Right cardiac atrium (tissue), 5 donors: ENCODE measurements at places on chromosomes 12 and 14. TPM values are rescaled to one million over a fixed set of nuclear protein-coding genes. Genes with fewer than 3 reads are reported as not detected.

Gene TOMM20L
- total RNA-seq, result not detected

Gene PLCZ1
- total RNA-seq, result 0.97 TPM

Gene LRRK2
- total RNA-seq, result 11.3 TPM

Gene CIDEB
- total RNA-seq, result 5.8 TPM

Gene ZFYVE21
- 61.0 TPM for total RNA-seq

Gene ABCD2
- 9.4 TPM for total RNA-seq

Gene GPR68
- 0.81 TPM for total RNA-seq

Gene KRT75
- not detected for total RNA-seq

Gene POP5
- 31.4 TPM for total RNA-seq

Gene RARG
- total RNA-seq, result 25.1 TPM

Gene TTC7B
- 88.7 TPM for total RNA-seq

Gene LRP1-AS
- total RNA-seq, result not detected

Gene MYF6
- not detected for total RNA-seq

Gene CD69
- total RNA-seq, result 1.3 TPM

Gene APOF
- total RNA-seq, result not detected

Gene CLEC4D
- not detected for total RNA-seq

Gene NPFF
- total RNA-seq, result not detected

Gene FZD10
- 0.28 TPM for total RNA-seq

DNA sequence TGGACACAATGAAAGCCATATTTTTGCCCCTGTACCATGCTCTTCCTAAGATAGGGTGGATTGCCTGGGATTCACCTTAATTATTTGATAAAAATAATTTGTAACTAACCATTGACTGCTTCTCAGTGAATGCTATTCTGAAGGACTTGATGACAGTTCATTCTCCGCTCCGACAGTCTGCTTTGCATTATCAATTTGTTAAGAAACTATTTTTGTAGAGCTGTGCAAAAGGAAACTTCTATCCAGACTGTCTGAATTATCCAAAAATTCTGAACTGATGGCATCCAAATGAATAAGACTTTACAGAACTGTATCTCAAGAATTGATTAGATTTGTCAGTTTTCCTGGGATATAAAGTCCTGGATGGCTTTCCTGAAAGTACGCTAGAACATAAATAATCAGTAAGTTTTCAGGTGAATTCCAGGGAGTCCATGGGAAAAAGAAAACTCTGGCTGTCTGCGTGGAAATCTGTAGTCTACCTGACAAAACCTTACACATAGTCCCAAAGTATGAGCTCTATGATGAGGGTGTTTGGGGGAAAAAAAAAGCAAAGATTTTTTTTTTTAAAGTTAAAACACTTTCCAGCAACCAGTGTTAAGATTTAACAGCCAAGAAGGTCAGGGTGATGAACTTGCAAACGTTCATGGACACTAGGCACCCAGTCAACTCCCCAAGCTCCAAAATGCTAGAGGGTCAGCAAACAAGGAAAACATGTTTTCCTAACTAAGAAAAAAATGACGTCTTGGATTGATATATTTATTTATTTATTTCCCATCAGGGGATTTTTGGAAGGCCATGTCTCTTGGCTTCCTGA, 291.1 kb upstream of the TBX3 start:
- DNase-seq, result peak; percentile 50

DNA sequence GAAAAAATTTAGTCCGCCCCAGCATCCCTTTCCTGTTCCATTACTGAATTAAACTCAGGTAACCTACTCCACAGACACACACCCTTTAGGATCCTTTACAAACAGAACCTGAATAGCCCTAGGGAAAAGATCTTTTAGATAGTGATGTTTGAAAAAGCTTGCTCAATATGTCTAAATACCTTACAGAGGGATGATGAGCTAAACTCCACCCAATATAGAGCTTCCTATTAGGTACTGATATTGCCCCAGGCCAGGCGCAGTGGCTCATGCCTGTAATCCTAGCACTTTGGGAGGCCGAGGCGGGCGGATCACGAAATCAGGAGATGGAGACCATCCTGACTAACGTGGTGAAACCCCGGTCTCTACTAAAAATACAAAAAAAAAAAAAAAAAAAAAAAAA, 50.1 kb downstream of the FERMT2 start:
- no peak for DNase-seq

DNA sequence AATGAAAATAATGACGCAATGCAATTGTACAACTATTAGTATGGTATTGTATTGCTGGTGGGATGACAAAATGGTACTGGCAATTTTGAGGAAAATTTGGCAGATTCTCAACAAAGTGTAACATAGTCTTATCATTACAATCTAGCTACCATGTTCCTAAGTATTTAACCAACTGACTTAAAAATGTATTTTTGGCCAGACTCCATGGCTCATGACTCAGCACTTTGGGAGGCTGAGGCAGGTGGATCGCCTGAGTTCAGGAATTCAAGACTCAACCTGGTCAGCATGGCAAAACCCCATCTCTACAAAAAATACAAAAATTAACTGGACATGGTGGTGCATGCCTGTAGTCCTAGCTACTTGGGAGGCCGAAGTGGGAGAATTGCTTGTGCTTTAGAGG, 1409.5 kb downstream of the AACS start:
- DNase-seq, result no peak

DNA sequence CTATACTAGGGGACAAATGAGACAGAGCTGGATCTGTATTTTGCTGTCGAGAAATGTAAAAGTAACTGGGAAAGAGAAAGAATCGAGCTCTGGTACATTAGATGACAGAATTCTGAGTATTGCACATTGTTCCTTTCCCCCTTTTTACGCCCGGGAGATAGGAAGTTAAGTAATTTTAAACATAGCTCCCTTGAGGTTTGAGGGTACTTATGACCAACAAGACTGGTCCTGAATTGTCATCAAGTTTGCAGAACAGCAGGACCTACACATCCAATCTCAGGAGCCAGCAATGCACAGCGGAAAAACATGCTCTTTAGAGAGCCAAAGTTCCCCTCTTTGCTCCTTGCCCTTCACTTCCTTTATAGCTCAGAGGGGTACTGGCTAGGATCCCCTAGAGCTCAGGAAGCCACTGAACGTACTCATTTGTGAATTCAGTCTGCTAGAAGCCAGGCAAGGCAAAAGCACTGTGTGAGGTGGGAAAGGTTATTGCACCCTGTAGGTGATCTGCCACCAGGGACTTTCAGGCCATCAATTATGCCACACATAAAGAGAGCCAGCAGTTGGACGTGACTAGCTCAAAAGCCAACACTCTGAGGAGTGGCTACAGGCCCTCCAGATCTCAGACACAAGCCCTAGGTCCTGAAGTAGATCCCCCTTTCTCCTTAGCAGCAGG, 333.8 kb downstream of the KCNH5 start:
- DNase-seq, result no peak

DNA sequence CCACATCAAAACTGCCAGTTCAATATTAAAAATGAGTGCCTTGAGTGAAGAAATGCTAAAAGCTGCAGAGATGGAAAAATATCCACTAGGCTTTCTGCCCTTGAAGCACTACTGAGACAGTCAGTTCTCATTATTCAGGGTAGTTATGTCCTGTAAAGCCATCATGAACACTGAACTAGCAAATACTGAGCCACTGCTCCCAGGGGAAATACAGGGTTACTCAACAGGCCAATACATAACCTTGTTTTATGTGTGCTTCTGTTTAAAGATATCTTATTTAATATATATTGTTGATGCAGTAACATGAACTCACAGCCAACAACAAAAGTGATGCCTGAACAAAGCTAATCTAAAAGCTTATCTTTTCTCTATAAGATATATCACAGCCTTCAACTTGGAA, 3.3 kb downstream of the RAD52 start:
- DNase-seq, result no peak

- no peak for DNase-seq
These were observed 132.4 kb downstream of the ANO6 start for GRCh38 chr12:45348311-45348710.

DNA sequence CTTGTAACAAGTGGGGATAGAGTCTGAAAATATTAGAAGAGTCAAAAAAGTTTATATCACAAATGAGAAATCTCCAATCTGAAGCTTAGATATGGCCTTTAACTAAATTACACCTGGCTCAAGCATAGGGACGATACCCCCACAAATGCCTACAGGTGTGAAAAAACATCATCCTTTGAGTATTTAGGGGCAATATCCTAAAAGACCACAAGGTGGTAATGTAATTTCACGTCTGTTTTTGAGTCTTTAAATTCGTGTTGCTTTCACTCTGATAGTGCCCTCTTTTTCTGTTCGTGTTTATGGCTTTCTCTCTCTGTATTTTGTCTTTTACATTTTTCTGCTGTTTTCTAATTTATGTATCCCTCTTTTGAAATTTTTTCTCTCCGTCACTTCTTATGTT, 84.3 kb downstream of the ETNK1 start:
- no peak for DNase-seq

DNA sequence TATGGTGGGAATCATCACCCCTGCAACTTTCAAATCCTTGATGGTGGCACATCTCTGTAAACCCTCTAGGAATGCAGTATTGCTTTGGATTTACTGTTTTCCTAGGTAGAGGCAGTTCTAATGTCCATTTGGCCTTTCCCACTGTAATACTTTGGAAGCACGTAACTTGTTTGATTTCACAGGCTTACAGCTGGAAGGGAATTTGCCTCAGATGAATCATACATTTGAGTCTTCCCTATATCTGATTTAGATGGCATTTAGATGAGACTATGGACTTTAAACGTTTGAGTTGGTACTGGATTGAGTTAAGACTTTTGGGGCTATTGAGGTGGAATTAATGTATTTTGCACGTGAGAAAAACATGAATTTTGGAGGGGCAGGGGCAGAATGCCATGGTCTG, 35.9 kb downstream of the DAAM1 start:
- DNase-seq, result no peak

GRCh38 chr12:109589240-109589590, 15.6 kb downstream of the MVK start:
- no peak for DNase-seq

DNA sequence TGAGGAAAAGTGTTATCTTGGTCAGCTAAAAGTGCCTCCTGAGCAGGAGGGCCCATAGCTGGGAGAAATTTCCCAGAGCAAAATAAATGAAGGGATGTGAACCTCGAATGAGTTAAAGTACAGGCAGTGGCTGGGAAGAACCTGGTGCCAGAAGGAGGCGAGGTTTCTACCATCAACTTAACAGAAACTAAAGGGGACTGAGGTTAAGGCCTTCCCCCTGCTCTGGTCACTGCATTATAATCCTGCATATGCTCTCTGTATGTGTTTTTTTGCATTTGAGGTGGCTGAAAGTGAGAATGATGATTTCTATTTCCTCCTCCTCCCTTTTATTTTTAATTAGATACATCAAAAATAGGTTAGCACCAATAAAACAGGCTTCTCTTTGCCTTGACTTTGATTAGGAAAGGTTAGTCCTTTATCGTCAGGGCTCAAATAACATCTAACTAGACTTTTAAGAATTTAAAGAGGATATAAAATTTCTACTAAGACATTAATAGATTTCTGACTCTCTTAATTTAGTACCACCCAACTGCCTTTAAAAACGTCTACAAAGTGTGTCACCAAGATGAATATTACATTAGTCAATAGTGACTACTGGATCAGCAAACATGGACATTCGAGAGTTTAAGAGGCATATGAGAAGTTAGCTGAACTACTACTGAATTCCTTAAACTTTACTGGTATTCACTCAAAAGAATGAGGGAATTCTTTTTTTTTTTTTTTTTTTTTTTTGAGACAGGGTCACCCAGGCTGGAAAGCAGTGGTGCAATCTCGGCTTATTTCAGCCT, 49.2 kb downstream of the GALNT4 start:
- no peak for DNase-seq

GRCh38 chr14:53538316-53538881, 385.3 kb upstream of the DDHD1 start:
- DNase-seq, result no peak

DNA sequence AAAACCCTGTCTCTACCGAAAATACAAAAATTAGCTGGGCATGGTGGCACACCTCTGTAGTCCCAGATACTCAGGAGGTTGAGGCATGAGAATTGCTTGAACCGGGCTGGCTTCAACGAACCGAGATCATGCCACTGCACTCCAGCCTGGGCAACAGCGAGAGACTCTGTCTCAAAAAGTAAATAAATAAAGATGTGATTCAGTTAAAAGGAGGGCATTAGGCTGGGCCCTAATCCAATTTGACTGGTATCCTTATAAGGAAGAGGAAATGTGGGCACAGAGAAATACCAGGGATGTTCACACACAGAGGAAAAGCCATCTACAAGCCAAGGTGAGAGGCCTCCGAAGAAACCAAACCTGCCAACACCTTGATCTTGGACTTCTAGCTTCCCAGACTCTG, 10.1 kb upstream of the DCAF4 start:
- DNase-seq, result no peak

GRCh38 chr12:68447797-68448260, 115.7 kb upstream of the MDM1 start:
- DNase-seq, result no peak

DNA sequence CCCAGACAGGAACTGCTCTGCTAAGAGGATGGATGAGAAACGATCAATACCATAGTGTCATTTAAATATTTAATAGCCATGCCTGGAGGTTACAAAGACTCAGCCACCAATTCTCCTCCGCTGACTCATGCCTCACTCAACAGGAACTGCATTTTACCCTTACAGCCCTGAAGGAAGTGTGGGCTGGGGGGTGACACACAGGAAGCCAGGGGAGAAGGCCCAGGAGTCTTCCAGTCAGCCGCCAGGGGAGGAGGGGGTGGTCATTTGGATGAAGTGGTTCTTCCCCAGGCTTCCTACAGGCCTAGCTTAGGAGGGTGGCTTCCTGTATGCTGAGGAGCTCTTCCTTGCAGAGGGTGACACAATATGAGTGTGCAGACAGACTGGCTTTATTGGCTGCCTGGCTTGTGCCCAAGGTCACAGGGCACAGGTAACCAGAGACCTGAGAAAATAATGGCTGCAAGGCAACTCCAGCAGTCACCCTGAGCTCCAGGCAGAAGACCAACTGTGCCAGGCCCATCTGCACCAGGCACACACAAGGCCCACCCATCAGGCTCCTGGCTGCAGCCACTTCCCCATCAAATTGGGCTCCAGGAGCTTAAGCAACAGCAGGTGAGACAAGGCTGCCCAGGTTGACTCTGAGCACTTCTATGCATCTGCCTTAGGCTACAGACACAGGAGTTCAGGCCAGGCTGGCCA, 30.6 kb upstream of the RPLP0 start:
- DNase-seq, result peak; percentile 72

DNA sequence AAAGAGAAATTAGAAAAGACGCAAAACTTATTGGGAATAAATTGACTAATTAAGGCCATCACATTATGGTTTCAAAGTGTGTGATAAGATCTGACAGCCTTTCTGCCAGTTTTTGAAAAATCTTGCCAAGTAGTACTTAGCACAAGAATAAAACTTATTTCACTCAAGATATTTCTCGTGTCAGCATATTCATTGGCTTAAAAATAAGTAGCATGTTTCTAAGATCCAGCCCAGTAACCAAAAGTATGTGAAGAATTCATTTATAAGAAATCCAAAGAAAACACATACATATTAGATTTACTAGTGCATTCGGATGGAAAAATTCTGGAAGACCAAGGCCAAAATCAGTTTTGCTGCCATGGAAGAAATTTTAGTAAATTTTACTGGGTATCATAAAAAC, 1135.0 kb downstream of the GALC start:
- DNase-seq, result no peak

DNA sequence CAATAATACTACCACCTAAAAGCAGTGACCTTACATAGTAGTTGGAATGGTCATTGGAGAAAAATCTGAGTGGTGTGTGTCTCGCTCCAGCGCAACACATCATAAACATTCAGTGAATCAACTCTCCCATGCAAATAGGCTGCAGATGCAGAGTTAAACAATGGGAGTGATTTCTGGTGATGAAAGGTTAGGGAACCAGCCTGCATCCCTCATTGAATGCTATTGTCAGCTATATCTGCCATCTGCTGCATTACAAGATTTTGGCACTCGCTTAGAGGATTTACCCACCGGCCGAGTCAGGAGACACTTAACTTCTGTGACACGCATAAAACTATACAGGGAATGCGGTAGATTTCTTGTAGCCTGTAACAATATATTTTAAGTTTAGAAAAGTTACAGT, 900.9 kb downstream of the FLRT2 start:
- no peak for DNase-seq
